ENCODE measurements at places on chromosomes 11 and 22.

- no peak for DNase-seq
These were observed 636 bp downstream of the KCNQ1OT1 start for GRCh38 chr11:2699185-2699530.

DNA sequence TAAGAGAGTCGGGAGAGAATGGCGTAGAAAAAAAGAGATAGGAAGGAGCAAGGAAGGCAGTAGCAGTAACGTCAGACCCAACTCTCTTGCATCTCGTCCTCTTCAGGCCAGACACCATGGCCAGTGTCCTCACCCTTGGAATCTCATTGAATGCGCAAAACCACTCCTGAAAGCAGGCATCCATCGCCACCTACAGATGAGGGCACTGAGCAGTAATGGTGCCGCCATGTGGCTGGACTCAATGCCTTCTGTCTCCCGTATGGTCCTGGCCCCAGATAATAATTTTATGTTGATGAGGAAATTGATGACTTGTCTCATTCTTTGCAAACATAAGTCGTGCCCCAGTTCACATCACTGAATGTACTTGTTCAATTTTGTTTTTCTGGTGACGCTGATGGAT, 17.8 kb upstream of the ALX4 start:
- DNase-seq: no peak

DNA sequence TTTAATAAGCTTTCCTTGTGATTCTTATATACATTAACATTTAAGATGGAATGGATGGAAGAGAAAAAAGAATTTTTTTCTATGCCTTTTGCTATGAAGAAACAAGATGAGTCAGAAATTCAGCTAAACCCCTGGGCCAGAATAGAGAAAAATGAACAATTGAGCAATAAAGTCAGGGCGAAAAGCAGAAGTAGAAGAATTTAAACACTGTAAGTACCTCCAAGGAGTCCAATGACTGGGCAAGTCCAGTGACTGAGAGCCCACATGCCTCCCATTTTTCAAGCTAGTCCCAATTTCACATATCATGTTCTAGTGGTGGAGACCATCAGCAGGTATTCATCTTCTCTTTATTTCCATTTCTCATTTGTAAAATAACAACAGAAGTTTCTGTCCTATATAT, 18.6 kb upstream of the APLP2 start:
- DNase-seq: no peak

GRCh38 chr11:32843544-32843943, 13.8 kb downstream of the PRRG4 start:
- DNase-seq: no peak

DNA sequence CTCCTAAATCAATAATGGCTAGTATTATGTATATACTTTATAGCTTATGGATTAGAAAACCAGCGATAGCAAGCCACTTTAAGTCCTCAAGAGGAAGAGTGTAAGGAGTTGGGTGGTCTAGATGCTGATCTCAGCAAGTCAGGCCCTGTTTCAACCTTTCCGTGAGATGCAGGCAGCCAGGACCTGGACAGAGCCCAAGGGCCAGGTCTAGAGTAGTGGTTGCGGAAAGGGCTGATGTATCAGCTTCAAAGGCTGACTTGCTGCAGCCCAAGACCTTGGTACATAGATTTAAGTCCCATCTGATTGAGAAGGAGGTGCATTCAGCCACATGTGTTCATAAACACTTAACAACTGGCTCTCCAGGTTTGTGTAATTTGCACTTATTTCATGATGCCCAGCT, 33.4 kb downstream of the FLI1 start:
- no peak for DNase-seq

DNA sequence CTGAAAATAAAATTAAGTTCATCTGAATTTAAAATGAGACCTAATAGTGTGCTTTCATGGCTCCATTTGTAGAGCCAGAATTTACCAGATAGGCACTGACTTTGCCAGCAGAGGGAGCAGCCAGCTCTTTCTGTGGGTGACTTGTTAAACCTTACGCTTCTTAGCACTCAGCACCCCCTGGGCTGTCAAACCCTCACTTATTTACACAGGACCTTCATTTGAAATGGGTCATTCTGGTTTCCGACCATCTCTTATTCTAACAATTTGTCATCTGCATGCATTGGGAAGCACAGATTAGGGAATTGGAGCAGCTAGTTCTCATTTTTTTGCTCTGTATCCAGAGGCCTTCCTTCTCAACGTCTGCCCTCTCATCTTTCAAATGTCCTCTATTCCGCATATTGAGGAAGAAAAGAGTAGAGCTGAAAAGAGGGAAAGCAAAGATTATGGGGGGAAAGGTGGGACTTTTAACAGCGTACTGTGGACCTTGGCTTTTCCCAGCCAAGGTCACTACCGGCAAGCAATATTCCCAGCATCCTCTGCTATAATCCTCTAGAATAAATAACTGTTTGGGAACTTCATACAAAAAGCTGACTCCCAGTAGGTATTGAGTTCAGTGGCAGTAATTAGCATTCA, 3.1 kb downstream of the ASRGL1 start:
- no peak for DNase-seq

- DNase-seq: no peak
These were observed 110.2 kb upstream of the NAV2 start for GRCh38 chr11:19602406-19602805.

All from AG09319 (cell line).